T-helper 2 cell (primary cell): ENCODE measurements at places on chromosomes 2 and 18.
A peak's percentile ranks its signal among the peaks of the same experiment; 100 is the strongest.

DNA sequence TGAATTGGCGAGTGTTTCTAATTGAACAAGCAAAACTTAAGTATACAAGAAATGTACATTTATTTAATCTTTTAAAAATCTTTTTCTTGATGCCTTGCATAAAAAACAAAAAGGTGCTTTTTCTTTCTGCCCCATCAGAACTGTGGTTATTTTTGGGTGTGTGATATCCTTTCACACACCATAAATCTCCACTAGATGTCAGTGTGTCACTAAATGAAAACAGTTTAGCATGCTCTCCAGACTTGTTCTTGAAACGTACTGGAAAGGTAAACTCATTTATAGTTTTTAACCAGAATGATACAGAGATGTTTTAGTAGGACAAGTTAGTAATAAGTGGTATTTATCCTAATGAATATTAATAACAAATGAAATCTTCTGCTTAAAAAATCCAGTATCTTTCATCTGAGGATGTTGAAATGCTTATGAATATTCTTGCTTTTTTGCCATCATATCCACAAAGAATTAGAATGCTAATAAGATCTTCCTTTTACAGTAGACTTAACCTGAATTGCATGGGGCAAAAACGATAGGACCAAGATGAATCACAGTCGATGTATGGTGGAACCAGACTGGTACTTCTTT lies 96.8 kb downstream of the UBE2E3 start:
- peak; percentile 69 for DNase-seq

DNA sequence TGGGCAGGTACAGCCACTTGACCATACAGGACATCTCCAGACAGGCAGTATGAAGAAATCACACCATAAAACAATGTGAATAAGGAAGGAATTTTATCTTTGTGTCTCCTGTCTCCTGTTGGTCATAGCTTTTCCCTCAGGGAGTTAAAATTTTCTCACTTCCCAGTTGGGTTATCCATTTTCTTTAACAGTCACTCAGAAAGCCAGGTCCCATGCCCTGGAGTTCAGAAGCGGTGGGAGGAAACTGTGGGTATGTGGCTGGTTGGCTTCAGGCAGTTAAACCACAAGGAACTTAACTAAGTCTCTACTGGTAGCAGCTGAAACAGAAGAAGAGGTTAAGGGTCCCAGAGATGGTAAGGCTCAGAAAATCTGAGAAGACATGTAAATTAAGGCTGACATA lies 6.5 kb upstream of the SMAD2 start:
- DNase-seq, result no peak

DNA sequence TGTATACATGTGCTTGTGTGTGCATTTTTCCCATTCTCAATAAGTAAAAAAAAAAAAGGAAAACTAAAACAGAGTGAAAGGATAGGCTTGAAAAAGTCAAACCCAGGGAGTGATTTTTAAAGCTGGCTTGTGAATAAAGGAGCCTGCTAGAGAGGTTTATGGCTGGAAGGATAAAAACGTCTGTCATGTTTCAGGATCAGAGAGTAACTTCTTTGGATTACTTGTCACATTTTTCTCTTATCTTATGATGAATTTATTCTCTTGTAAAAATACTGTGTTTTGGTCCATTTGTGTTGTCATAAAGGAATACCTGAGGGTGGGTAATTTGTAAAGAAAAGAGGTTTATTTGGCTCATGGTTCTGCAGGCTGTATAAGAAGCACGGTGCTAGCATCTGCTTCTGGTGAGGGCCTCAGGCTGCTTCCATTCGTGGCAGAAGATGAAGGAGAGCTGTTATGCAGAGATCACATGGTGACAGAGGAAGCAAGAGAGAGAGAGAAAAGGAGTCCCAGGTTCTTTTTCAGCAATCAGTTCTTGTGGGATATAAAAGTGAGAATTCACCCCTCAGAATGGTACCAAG lies 89.1 kb downstream of the OSBPL6 start:
- no peak for DNase-seq

- DNase-seq, result no peak
Measured at GRCh38 chr18:63422864-63423304, 608 bp upstream of the VPS4B start.

GRCh38 chr18:78904179-78904531 lies 75.5 kb upstream of the SALL3 start:
- no peak for DNase-seq

- no peak for DNase-seq
Measured at GRCh38 chr2:220104871-220105351, 477.5 kb downstream of the SLC4A3 start.
